Stimulated activated CD4-positive, alpha-beta T cell treated with anti-CD3 and anti-CD28 coated beads, TNF-alpha, amount 100 ng/mL, for 1 hour (primary cell): ENCODE measurements at places on chromosomes 7 and 10.

GRCh38 chr10:97023401-97024167, 162.2 kb downstream of the SLIT1 start:
- DNase-seq = no peak

DNA sequence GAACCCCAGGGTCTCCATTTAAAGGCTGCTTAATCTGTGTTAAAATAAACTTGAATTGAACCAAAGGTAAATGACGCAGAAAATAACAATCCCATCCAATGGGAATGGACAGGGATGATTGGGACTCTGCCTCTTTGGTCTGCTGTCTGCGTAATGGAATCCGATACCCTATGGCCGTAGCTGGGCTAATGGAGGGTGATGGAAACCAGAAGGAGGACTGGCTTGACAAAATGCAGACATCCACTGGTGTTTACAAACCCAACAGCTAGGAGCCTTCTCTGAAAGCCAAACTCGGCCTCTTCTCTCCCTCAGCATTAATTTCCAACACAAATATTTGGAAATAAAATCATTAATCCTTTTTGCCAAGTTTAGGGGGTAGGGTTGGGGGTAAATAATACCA, 162.2 kb upstream of the CHST15 start:
- DNase-seq = no peak

- DNase-seq = no peak
These were observed 170.6 kb downstream of the SEMA3D start for GRCh38 chr7:85016286-85016685.

DNA sequence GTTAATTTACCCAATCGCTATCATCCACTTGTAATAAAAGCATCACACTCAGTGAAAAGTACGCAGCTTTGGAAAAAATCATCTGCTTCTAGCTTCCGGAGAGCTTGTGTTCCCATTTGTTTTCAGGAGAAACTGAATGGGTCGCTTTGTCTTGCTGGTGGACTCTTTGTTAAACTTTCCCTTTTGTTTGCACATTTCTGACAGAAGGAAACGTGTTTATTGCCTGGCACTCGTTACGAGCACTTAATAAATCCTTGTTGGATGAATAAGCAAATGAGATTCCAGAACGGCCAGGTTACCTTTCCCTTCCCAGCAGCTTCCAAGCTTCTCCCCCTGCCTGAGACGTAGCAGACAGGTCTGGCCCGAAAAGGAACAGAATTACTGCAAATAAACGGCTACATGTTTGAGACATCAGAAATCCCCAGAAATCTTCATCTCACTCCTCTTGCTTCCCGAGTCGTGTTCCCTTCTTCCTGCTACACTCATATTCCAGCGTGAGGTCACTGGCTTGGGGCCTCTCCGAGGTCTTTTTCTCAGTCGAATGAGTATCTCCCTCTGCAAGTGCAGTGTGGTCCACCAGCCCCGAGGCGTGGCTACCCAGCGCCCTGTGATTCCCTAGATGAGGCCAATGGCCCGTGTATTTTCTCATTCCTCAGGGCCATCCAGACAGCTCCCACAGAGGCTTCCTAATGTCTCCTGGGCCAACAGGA, 167.2 kb downstream of the FRMD4A start:
- no peak for DNase-seq

- DNase-seq = no peak
These were observed 265.4 kb downstream of the SKIDA1 start for GRCh38 chr10:21260066-21260465.

DNA sequence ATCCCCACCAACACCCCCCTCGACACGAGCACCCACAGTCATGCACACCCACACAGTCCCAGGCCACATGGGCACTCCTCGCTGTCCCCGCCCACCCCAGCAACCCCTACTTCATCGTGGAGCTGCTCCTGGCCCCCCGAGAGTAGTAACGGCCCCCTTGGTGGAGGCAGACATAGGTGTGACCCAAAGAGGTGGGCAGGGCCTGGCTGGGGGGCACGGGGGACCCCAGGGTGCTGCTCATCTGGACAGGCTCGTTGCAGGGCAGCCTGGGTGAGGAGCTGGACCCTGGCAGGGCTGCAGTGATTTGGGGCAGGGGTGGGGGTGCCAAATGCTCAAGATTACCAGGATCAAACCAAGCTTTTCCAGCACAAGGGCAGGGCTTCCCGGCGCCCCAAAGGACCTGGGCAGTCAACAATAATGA, 42.4 kb upstream of the ZMIZ1 start:
- no peak for DNase-seq

DNA sequence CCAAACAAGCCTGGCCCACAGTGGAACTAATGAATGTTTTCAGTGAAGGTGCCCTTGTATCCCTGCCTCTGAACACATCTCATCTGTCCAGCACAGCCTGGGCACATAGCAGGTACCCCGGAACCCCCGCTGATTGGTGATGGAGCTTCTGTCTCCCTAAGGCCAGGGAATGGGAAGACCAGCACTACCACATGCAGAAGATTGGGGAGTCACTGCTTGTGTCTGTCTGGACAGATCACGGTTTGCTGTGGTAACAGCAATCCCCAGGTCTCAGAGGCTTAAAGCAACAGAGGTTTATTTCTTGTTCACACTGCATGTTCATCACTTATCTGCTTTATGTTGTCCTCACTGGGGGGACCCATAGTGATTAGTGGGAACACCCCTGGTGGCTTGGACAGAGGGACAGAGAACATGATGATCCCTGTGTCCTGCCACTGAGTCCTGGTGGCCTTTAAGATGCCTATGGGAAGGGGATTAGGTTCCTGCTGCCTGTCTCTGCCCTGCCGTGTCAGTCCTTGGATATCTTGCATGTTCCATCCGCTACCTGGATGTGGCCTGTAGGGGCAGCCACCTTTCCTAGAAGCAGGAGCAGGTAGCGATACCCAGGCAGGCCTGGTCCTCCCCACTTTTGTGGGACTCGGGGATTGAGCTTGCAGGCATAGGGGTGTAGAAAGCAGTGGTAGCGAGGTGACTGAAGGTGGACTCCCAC, 3.6 kb downstream of the TSPAN14 start:
- no peak for DNase-seq

DNA sequence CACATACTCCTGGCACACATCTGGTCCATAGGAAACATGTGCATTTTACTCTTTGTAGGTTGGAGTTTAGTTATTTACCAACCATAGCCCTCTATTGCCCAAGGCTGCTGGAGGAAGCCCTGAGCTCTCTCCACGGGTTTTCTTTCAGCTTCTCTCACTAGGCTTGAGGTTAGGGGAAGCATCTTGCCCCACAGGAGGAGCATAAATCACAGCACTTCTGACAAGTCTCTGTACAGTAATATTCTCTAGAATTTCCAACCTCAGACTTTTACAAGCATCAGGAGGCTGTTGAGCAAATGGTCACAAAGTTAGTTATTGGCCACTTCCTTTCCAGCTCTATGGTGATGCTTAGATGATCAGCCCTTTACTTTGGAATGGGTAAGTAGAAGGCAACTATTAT, 122.9 kb upstream of the GLI3 start:
- no peak for DNase-seq
